ENCODE measurements at places on chromosomes 11 and 22. TPM values are rescaled to one million over a fixed set of nuclear protein-coding genes. Genes with fewer than 3 reads are reported as not detected.
A peak's percentile ranks its signal among the peaks of the same experiment; 100 is the strongest.

C22orf15 gene
- not detected for total RNA-seq

ACRV1 gene
- not detected for total RNA-seq

WT1 gene
- 0.32 TPM for total RNA-seq

ZNF214 gene
- total RNA-seq = 2.6 TPM

GUCY1A2 gene
- 0.77 TPM for total RNA-seq

TEAD1 gene
- 32.7 TPM for total RNA-seq

OR4A16 gene
- not detected for total RNA-seq

ASRGL1 gene
- total RNA-seq = 71.7 TPM

PRR33 gene
- not detected for total RNA-seq

SF1 gene
- 220 TPM for total RNA-seq

OR6A2 gene
- total RNA-seq = 0.59 TPM

SEPTIN5 gene
- 2.5 TPM for total RNA-seq

- no peak for DNase-seq
- no peaks in the 10 kb centered on the region for H3K36me3 ChIP-seq
- no peak overlapping the region for H3K4me3 ChIP-seq
- H3K27me3 ChIP-seq = no peaks in the 10 kb centered on the region
- no peak overlapping the region for H3K27ac ChIP-seq
These were observed 36.1 kb downstream of the RPUSD4 start for GRCh38 chr11:126175393-126175792.

- no peak for DNase-seq
- no peaks in the 10 kb centered on the region for H3K4me1 ChIP-seq
- H3K36me3 ChIP-seq = no peaks in the 10 kb centered on the region
These were observed 100.6 kb downstream of the CSNK2A3 start for GRCh38 chr11:11252403-11252802.

- H3K4me3 ChIP-seq = no peak overlapping the region
- no peak overlapping the region for H3K27ac ChIP-seq
- no peaks in the 10 kb centered on the region for H3K36me3 ChIP-seq
These were observed 52.8 kb upstream of the IGLL5 start for GRCh38 chr22:22834783-22835182.

DNA sequence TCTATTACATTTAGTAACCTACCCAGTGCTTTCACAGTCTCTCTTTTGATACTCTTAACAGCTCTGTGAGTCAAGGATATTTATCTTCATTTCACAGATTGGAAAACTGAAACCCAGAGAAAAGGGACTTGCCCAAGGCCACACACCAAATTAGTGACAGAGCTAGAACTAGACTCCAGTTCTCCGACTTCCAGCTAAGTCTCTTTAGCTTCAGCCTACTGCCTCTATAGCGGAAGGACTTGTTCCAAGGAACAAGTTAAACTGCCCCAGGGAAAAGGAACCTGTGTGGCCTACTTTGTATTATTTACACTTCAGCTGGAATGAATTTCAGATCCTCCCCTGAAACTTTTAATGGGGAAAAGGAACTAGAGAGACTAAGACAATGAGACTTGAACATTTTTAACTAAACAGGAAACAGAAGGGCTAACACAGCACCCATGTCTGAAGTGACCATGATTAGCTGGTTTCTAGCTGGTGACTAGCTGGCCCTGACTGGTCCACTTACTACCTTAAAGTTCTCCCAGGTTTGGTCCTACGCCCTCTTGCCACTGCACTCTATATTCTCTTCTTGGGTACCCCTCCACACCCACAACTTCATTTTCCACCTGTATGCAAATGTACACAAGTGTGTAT is 1.3 kb downstream of the LRRC51 start:
- no peaks in the 10 kb centered on the region for H3K27me3 ChIP-seq
- no peak for DNase-seq
- H3K36me3 ChIP-seq = no peaks in the 10 kb centered on the region
- no peak overlapping the region for H3K4me3 ChIP-seq
- H3K27ac ChIP-seq = peak overlapping the region; percentile 88
- no peaks in the 10 kb centered on the region for H3K4me1 ChIP-seq

- H3K27ac ChIP-seq = no peak overlapping the region
- H3K27me3 ChIP-seq = no peaks in the 10 kb centered on the region
- no peaks in the 10 kb centered on the region for H3K4me1 ChIP-seq
- no peak overlapping the region for H3K4me3 ChIP-seq
- no peaks in the 10 kb centered on the region for H3K36me3 ChIP-seq
These were observed 14.2 kb downstream of the PDE3B start for GRCh38 chr11:14657841-14658240.

GRCh38 chr11:96267496-96268032 is 75.4 kb downstream of the MAML2 start:
- H3K27me3 ChIP-seq = no peaks in the 10 kb centered on the region
- H3K27ac ChIP-seq = peak overlapping the region; percentile 16
- peaks cover 3% of the 10 kb centered on the region for H3K4me1 ChIP-seq
- H3K4me3 ChIP-seq = no peak overlapping the region
- no peak for DNase-seq

DNA sequence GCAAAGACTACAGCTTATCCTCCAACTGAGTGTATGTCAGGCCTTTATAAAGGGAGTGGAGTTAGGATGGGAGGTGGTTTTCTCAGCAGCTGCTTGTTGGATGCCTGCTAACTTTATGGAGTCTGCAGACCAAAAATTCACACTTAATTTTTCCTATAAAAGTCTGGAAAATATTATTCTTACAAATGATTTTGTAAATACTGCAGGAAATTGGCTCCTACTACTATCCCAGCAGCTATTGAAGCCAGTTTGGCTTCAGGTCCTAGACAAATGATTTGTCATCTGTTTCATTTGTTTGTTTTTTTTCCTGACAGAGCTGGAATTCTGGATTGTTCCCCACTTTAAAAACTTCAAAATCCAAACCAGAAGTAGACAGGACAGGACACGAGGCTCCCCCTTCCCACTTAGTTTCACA is 292.5 kb downstream of the TMEM135 start:
- H3K4me1 ChIP-seq = no peaks in the 10 kb centered on the region
- no peak overlapping the region for H3K4me3 ChIP-seq
- no peak overlapping the region for H3K27ac ChIP-seq

- H3K4me1 ChIP-seq = no peaks in the 10 kb centered on the region
- no peak for DNase-seq
- H3K4me3 ChIP-seq = no peak overlapping the region
These were observed 1.3 kb upstream of the DKK3 start for GRCh38 chr11:12009617-12010321.

DNA sequence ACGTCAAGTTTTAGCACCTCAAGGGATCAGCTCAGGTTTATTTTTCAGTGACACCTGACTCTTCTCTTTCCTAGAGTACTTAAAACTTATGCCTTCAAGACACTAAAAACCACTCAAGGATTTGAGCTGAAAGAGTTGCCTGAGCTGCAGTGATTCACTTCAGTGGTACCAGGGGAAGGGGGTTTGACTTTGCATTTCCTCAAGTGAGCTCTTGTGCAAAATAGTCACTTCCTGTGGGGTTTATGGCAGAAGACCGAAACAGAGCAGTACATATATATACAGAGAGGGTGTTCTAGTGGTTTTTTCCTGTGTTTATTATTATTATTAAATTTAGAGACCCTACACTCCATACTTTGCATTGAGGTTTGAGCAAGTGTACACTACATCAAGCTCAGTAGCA is 60.7 kb downstream of the DBX1 start:
- H3K4me3 ChIP-seq = no peak overlapping the region
- H3K4me1 ChIP-seq = no peaks in the 10 kb centered on the region
- no peak for DNase-seq
- H3K27me3 ChIP-seq = no peaks in the 10 kb centered on the region

DNA sequence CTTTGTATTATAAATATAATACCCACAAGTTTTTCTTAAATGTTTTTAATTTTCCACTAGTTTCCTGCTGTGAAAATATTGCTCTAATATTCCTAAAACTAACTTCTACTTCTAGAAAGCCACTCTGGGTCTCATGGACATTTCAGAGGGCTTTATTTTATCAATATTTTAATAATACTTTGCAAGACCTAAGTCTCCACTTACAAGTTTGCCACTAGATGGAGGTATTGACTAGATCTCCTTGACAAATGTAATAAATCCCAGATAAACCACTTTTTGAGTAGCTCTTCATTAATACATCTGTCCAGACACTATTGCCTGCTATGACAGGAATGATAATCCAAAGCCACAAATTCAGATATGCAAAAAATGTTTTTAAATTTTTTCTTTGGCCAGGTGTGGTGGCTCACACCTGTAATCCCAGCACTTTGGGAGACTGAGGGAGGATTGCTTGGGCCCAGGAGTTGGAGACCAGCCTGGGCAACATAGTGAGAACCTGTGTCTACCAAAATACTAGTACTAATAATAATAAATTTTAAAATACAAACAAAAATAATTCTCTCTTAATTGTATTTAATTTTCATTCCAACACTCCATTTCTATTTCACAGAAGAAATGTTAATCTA is 3.5 kb upstream of the ACAT1 start:
- no peaks in the 10 kb centered on the region for H3K27me3 ChIP-seq
- peaks cover 9% of the 10 kb centered on the region for H3K4me1 ChIP-seq
- no peak overlapping the region for H3K27ac ChIP-seq
- DNase-seq = no peak

DNA sequence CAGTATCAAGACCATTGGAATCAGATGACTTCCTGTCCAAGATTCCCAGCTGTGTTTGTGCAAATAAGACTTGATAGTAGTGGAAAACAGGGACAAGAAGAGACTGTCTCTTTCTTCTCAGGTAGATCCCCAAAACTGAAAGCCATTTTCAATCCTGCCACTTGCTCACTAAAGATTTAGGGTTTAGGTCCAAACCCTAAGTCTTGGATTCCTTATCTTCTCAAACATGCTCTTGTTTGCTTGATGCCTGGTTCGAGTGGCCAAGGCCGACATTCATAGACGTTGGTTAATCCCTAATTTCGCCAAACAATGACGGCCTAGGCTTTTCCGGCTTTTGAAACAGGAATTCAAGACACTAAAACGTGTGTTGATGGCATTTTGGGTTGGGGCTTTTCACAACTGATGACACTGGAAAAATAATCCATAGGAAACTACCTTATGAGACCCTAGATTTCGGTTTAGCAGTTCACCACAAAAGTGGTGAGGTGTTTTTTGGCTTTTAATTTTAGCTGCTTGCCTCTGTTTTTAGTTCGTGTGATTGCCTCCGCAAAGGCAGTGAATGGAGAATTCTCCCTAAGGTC is 1.0 kb upstream of the GTPBP1 start:
- no peaks in the 10 kb centered on the region for H3K27me3 ChIP-seq
- H3K4me3 ChIP-seq = peak overlapping the region; percentile 25
- H3K27ac ChIP-seq = peak overlapping the region; percentile 87
- H3K4me1 ChIP-seq = peaks cover 16% of the 10 kb centered on the region

- H3K4me3 ChIP-seq = no peak overlapping the region
- H3K27ac ChIP-seq = no peak overlapping the region
- H3K36me3 ChIP-seq = no peaks in the 10 kb centered on the region
- no peaks in the 10 kb centered on the region for H3K27me3 ChIP-seq
- no peaks in the 10 kb centered on the region for H3K4me1 ChIP-seq
These were observed 49.0 kb upstream of the CSNK2A3 start for GRCh38 chr11:11401960-11402535.

GRCh38 chr22:33492210-33492651 is 428.0 kb downstream of the LARGE1 start:
- H3K4me1 ChIP-seq = no peaks in the 10 kb centered on the region
- H3K36me3 ChIP-seq = no peaks in the 10 kb centered on the region
- H3K4me3 ChIP-seq = no peak overlapping the region
- H3K27ac ChIP-seq = no peak overlapping the region
- DNase-seq = no peak
- H3K27me3 ChIP-seq = no peaks in the 10 kb centered on the region

GRCh38 chr11:121958323-121958970 is 157.6 kb downstream of the BLID start:
- no peak overlapping the region for H3K4me3 ChIP-seq
- H3K27ac ChIP-seq = no peak overlapping the region
- H3K4me1 ChIP-seq = no peaks in the 10 kb centered on the region
- DNase-seq = no peak

GRCh38 chr11:85762226-85762625 is 48.7 kb downstream of the SYTL2 start:
- DNase-seq = no peak
- H3K27me3 ChIP-seq = no peaks in the 10 kb centered on the region
- peaks cover 8% of the 10 kb centered on the region for H3K4me1 ChIP-seq
- no peak overlapping the region for H3K4me3 ChIP-seq

Measured in colonic mucosa (tissue), 4 donors.